ENCODE measurements at places on chromosomes 5 and 9. TPM values are rescaled to one million over a fixed set of nuclear protein-coding genes. Genes with fewer than 3 reads are reported as not detected.

HEMGN gene
- total RNA-seq = 1.9 TPM

SCGB3A2 gene
- not detected for total RNA-seq

POU5F2 gene
- total RNA-seq = 0.75 TPM

ICE1 gene
- total RNA-seq = 19.2 TPM

ZNF367 gene
- total RNA-seq = 42.6 TPM

C9 gene
- not detected for total RNA-seq

CCNJL gene
- total RNA-seq = 0.07 TPM

PKD2L2 gene
- total RNA-seq = not detected

Measured in activated naive CD4-positive, alpha-beta T cell treated with anti-CD3 and anti-CD28 coated beads, Interleukin-2, amount 50 U/mL, for 72 hours (primary cell).